ENCODE measurements at places on chromosomes 4 and X.

GRCh38 chr4:55348466-55348865 is 2.4 kb downstream of the SRD5A3 start:
- no peak for ATAC-seq

GRCh38 chr4:112739442-112739841 is 102.5 kb downstream of the LARP7 start:
- no peak for ATAC-seq

DNA sequence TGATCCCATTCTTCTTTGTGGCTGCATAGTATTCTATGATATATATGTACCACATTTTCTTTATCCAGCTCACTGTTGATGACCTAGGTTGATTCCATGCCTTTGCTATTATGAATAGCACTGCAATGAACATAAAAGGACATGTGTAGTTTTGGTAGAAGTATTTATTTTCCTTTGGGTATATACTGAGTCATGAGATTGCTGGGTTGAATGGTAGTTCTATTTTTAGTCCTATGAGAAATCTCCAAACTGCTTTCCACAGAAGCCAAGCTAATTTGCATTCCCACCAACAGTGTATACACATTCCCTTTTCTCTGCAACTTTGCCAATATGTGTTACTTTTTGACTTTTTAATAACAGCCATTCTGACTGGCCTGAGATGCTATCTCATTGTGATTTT is 278.3 kb downstream of the PCDH18 start:
- no peak for ATAC-seq

DNA sequence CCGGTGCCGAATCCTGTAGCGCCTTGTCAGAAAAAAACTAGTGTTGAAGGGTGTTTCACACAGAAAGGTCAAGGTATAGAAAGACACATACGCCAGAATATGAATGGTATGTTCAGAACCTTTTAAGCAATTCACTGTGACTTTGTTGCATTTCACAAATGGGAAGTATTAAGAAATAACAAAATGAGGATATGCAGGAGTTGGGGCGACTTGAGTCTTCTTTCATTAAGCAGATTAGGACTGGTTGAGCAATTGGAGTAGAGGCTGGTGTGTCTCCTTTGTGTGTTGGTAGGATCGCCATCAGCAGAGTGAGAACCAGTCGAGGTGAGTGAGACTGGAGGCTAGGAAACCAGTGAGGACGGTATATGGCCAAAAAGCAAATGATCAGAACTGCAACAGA is 1454.5 kb upstream of the TENM3 start:
- no peak for ATAC-seq

DNA sequence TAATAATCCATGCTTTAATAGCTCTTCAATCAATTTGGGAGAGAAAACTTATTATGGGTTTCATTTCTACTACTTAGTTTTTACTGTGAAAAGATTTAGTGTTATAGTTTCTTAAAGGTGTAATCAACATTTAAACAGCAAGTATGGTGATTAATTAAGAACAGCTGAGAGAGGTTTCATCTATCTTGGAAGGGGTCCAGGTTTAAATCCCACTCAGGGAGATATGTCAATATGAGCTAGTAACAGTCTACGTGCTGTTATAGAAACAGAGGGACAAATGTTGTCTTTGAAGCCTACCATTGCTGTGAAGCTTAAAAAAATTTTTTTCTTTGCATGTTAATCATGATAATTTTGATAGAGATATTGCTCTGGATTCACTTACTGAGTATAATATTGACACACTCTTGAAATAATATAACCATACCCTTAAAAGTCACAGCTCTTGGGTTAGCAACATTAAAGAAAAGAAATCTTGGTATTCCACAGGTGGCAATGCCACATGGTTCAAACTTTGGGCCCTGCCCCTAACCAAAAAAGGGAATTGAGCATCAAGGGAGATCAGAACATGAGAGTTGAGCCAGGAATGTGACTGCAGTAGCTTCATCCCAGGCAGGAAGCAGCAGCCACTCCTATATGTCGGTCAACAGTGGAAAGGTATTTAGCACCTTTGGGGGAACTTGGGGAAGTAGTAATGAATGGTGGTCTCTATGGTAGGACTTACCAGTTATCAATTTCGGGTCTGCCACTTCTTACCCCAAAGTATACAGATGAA is 107.8 kb downstream of the ANK2 start:
- no peak for ATAC-seq

- no peak for ATAC-seq
These were observed 66.0 kb upstream of the ADRA2C start for GRCh38 chr4:3700223-3700622.

DNA sequence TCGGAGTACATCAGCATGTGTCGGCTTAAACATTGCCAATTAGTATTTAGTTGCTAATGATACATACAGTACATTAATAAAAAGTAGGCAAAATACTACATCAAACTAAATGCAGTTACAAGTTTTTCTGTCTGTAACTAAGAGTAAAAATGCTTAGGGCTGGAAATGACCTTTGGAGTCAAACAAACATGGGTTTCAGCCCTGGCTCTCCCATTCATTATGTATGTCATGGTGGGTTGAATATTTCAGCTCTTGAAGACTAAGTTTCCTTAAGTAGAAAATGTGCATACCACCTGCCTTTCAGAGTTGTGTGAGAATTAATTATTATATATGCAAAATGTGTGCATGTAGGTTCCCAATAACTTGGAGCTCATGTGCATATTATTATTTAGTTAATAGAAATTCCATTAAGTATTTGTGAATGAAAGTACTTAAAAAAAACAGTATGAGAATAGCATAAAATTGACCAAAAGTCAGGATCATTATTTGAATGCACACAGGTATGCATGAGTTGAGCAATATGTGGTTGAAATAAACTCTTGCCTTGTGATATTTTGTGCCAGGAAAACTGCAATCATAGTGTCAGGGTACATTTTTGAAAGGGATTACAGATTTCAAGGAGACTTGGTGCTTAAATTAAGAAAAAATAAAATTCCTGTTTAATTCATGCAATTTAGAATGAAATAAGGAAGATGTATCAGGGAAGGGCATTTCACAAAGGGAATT is 2048.7 kb downstream of the PCDH7 start:
- ATAC-seq: no peak

DNA sequence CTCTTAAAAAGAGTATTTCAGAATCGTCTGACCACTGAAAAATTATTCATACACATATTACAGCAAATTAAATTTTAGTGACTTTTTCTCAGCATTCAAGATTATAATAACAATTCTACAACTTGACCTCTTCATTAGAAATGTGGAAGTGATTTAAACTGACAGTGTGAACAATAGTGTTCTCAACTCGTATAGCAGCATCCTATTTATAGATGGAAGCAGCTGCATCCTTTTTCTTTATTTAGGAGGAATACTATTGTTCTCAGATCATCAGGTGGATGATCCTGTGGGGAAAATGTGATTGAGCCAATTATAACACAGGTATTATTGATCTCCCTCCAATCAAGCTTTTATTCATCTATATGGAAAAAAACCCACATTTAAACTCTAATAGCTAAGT is 56.7 kb downstream of the RAPGEF2 start:
- ATAC-seq: no peak

DNA sequence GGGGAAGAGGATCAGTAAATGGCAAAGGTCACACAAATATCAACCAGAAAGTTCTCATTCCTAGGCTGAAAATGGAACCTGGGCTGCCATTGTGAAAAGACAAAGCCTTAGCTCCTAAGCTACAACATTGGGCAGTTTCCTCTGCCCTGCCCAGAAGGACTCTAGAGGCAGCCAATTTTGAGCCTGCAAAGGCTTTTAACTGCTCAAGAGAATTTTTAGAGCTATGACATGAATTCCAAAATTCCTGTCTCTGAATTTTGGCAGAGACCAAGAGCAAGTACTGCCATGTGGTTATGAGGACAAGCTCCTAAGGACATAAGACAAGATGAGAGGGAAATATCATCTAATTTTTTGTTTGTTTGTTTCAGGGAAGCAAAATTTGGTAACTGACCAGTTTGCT is 29.6 kb upstream of the IGFBP7 start:
- no peak for ATAC-seq

GRCh38 chr4:52836120-52836519 is 26.0 kb upstream of the RASL11B start:
- no peak for ATAC-seq

- ATAC-seq: no peak
These were observed 23.4 kb upstream of the RHOH start for GRCh38 chr4:40173470-40173875.

DNA sequence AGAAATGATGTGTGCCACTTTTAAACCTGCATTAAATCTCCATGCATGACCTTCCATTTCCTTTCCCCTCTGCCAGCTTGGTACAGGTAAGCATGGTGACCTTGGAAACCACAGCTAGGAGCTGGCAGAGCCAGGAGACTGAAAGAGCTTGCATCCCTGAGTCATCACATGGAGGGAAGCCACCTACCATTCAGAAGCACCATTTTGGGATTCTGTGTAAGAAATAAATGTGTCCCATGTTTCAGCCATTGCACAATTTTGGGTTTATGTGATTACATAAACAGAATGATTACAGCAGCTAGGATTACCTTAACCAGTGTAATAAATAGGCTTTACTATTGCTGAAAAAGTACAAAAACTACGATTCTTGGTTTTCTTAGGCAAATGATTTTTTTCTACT is 17.3 kb upstream of the CCDC149 start:
- no peak for ATAC-seq

DNA sequence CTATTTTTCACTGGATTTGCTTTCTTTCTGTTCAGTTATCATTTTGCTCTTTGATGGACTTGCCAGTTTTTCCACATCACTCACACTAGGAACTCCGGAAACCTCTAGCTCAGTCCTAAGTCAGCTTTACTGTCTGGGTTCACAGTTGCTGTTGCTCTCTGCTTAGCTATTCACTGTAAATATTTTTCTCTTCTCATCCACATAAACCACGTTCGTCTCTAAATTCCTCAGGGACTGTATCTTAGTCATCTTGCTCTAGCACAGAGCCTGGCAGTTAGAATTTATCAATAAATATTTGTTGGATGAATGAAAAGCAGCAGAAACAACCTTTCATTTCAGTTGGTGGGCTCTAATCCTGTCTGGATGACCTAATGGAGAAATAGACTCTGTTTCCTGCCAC is 119.4 kb upstream of the DMD start:
- ATAC-seq: no peak

DNA sequence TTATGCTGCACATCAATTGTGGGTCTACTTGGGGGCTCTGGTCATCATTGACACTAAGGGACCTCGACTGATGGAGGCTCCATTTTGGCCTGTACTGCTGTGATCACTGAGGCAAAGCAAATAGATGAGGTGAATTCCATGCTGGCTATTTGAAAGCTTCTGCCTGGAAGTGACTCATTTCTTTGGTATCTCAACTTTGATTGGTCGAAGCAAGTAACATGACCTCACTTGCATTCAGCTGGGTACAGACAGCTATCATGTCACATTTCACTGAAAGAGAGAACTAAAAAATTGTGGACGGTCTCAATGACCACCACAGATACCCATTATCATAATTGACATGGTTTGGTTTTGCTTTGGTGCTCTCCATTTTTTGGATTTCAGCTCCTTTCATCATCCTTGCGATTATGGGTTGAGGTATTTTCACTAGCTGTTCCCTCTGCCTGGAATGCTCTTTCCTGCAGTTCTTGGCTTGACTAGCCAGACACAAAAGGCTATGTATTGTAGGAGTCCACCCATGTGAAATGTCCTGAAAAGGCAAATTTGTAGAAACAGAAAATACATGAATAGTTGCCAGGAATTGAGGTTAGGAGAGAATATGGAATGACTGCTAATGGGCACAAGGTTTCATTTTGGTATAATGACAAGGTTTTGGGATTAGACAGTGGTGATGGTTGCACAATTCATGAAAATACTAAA is 369.2 kb upstream of the LCORL start:
- ATAC-seq: peak; percentile 55

DNA sequence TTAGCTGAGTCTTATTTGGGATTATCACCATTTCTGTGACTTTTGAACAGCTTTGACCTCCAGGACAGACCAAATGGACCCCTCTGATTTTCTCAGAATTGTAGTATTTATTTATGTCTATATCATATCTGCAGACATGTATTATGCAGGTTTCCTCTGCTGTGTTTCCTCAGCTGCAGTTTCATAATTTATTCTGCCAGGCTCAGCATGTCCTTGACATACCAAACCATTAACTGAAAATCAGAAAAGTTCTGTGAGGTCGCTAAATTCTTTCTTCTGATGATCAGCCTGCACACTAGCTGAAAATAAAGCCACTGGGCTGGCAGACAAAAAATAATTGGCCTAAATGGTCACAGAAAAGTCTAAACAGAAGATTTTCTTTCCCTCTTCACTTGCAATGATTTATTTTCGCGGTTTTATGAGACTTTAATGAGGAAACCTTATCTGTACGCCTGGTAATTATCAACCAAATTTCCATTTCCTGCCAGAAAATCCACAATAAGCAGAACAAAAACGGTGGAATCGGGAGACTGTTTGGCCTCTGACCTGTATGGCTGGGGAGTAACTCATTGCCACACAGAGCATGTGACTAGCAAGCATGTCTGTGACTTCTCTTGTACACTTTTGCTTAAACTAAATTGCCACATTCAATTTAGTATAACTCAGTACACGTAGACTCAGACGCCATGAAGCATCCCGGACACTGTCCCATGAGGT is 150.9 kb downstream of the ENPP6 start:
- no peak for ATAC-seq

GRCh38 chrX:24465532-24465865 is 413 bp downstream of the PDK3 start:
- no peak for ATAC-seq

DNA sequence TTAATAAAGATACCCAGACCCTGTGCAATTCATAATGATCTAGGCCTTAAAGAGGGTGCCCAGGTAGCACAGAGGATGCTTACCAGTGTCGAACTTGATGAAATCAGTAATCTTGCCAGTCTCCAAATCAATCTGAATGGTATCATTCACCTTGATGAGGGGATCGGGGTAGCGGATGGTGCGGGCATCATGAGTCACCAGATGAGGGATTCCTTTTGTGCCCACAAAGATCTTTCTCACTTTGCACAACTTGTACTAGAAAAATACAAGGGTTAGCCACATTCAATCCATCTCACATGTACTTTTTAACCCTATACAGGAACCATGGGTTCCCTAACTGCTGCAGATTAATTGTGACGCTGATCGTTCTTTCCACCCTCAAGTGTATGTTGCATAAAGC is 3.3 kb downstream of the RPS4X start:
- ATAC-seq: no peak

DNA sequence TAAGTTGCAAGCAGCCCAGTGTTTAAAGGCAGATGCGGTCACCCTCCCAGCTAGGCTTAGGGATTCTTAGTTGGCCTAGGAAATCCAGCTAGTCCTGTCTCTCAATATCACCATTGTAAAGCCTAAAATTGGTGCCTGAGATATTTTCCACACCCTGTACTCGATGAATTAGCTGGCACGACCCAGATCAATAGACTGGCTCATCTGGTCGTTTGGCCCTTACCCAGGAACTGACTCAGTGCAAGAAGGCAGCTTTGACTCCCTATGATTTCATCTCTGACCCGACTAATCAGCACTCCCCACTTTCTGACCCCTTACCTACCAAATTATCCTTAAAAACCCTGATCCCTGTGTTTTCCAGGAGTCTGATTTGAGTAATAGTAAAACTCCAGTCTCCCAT is 384.9 kb upstream of the SLC7A11 start:
- no peak for ATAC-seq

Measured in motor neuron (in vitro differentiated cells).